NCI-H2081 (cell line): ENCODE measurements at places on chromosomes 11 and 22.

GRCh38 chr11:126310992-126311310, 7.1 kb downstream of the DCPS start:
- DNase-seq = no peak

DNA sequence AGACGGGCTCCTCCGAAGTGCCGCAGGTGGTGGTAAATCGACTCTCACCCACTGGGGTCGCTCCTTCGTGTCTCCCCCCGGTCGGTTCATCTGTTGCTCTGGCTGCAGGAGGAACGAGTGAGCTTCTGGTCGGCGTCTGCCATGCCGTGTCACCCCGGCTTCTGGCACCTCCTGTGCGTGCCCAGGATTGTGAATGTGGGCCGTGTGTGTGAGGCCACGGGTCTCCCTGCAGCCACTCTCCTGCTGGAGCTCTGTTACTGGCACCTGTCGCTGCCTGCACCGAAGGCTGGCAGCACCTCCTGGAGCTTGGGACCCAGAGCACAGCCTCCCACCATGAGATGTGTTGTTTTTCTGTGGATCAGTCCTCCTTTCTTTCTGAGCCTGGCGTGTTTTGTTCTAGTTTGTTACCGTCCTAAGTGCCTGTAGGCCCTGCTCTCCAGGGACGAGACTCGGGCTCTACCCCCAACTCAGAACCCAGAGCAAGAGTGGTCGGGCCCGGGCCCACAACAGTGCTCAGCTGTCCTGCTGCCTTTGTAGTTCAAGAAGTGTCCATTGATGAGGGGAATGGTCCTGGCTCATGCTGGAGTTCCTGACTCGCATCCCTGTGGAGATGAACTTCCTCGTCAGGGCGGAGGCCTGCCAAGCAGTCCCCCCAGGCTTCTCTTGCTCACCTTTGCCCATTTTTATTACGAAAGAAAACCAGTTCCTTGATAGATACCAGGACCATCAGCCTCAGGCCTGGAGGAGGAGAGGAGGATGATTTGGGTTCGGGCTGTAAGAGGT, 66.6 kb downstream of the MED15 start:
- no peak for DNase-seq

DNA sequence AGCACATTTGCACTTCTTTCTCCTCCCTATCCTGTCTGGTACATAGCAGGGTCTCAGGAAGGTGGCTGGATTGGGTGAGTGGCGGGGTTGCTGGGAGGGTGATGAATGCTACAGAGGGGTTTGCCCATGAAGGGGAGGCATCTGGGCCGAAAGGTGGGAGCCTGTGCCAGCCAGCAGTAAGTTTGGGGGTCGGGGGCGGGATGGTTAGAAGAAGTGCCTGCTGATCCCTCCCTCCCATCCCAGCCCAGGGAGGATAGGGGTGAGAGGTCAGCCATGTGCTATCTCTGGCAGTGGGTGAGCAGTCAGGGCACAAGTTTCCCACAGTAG, 2.8 kb downstream of the CD82 start:
- DNase-seq = no peak

GRCh38 chr11:74634537-74634936, 42.2 kb downstream of the POLD3 start:
- peak; percentile 49 for DNase-seq

GRCh38 chr22:27129266-27129665, 471.9 kb downstream of the MIAT start:
- DNase-seq = no peak

GRCh38 chr11:16166571-16166970, 189.8 kb downstream of the SOX6 start:
- no peak for DNase-seq

- DNase-seq = no peak
Observed at GRCh38 chr22:48327721-48328120, 1500.0 kb downstream of the BRD1 start.

GRCh38 chr11:74255741-74256375, 55.6 kb downstream of the P4HA3 start:
- peak; percentile 59 for DNase-seq

GRCh38 chr11:113385749-113386148, 1.8 kb upstream of the ANKK1 start:
- no peak for DNase-seq

GRCh38 chr22:50226063-50226874, 18.6 kb downstream of the TUBGCP6 start:
- no peak for DNase-seq

- DNase-seq = no peak
Observed at GRCh38 chr11:119990309-119991021, 147.4 kb downstream of the TRIM29 start.

- no peak for DNase-seq
Observed at GRCh38 chr22:41526830-41527799, 17.2 kb downstream of the POLR3H start.

DNA sequence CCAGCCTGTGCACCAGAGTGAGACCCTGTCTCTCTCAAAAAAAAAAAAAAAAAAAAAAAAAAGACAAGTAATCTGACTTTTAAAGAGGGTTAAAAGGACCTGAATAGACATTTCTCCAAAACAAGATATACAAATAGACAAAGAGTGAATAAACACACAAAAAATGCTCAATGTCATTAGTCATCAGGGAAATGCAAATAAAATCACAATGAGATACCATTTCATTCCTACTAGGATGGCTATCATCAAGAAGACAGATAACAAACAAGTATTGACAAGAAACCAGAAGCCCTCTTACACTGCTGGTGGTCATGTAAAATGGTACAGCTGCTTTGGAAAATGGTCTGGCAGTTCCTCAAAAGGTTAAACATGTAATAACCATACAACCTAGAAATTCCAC, 4.1 kb downstream of the RIC3 start:
- DNase-seq = no peak

DNA sequence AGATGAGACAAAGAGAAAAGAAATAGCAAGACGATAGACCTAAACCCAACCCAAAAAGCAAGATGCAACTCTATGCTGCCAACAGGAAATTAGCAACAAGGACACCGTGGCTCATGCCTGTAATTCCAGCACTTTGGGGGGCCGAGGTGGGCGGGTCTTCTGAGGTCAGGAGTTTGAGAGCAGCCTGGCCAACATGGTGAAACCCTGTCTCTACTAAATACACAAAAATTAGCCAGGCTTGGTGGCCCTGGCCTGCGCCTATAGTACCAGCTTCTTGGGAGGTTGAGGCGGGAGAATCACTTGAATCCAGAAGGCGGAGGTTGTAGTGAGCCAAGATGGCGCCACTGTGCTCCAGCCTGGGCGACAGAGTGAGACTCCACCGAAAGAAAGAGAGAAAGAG, 24.3 kb upstream of the IL10RA start:
- DNase-seq = no peak

DNA sequence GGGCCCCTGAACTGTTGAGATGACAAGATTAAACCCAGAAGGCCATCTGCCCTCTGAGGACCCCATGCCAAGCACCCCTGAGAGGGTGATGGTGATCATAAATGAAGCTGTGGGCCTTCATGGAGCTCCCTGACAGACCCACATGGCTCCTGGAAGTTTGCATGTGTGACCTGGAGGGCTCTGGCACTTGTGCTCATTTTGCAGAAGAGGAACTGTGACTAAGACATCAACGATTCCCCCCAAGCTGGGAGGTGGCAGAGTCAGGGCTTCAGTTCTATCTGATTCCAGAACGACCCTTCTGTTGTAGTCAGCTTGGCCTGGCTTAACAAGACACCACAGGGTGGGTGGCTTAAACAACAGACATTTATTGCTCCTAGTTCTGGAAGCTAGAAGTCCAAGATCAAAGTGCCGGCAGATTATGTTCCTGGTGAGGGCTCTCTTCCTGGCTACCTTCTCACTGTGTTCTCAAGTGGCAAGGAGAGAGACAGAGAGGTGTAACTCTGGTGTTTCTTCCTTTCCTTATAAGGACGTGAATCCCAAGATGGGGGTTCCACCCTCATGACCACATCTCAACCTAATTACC, 46.4 kb upstream of the CD82 start:
- DNase-seq = no peak

- no peak for DNase-seq
Observed at GRCh38 chr22:49039625-49040024, 788.0 kb downstream of the BRD1 start.
